ENCODE measurements at places on chromosomes 4 and X. TPM values are rescaled to one million over a fixed set of nuclear protein-coding genes. Genes with fewer than 3 reads are reported as not detected.

The PAGE5 gene
- total RNA-seq = not detected

The MAEA gene
- total RNA-seq = 65.8 TPM

DNA sequence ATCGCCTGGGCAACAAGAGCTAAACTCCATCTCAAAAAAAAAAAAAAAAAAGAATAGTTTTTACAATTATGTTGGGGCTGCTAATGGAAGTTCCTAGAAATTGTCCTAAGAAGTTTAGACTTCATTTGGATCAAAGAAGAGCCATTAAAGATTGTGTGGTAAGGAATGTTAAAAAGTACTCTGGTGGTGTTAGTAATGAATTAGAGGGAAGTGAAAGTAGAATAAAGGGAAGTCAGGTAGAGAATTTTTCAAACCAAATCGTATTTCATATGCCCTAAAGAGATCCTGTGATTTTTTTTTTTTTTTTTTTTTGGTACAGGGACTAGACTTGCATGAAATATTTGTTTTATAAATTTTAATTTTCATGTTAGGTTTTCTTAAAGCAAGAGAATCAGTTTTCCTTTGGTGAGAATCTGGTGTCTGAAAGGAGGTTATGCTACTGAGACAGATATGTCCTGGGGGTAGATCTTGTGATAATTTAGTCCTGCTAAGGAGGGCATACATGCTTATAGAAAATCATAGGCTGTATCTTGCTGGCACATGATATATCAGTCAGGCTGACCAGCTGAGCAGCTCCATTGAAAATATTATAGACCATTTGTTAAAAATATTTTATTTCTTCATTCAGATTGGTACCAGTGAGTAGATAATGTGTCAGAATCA, 10.7 kb downstream of the SEC24B start:
- no peak overlapping the region for H3K4me3 ChIP-seq
- H3K36me3 ChIP-seq = peaks cover 12% of the 10 kb centered on the region
- H3K4me1 ChIP-seq = peaks cover 47% of the 10 kb centered on the region
- H3K27me3 ChIP-seq = no peaks in the 10 kb centered on the region
- no peak for DNase-seq
- H3K27ac ChIP-seq = no peak overlapping the region

DNA sequence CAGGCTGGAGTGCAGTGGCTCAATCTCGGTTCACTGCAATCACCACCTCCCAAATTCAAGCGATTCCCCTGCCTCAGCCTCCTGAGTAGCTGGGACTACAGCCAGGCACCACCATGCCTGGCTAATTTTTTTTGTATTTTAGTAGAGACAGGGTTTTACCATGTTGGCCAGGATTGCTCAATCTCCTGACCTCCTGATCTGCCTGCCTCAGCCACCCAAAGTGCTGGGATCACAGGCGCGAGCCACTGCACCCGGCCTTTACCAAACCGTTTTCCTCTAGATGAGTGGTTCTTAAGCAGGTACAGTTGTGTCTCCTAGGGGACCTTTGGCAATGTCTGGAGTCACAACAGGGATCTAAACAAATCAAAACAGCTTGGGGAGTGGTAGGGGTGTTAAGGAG, 11.6 kb downstream of the AMELX start:
- H3K27ac ChIP-seq = no peak overlapping the region
- H3K27me3 ChIP-seq = no peaks in the 10 kb centered on the region
- no peaks in the 10 kb centered on the region for H3K36me3 ChIP-seq
- no peaks in the 10 kb centered on the region for H3K4me1 ChIP-seq
- H3K4me3 ChIP-seq = no peak overlapping the region
- DNase-seq = no peak

All from lower lobe of right lung (tissue), 2 donors.